ENCODE measurements at places on chromosomes 6 and 20. TPM values are rescaled to one million over a fixed set of nuclear protein-coding genes. Genes with fewer than 3 reads are reported as not detected.

DNA sequence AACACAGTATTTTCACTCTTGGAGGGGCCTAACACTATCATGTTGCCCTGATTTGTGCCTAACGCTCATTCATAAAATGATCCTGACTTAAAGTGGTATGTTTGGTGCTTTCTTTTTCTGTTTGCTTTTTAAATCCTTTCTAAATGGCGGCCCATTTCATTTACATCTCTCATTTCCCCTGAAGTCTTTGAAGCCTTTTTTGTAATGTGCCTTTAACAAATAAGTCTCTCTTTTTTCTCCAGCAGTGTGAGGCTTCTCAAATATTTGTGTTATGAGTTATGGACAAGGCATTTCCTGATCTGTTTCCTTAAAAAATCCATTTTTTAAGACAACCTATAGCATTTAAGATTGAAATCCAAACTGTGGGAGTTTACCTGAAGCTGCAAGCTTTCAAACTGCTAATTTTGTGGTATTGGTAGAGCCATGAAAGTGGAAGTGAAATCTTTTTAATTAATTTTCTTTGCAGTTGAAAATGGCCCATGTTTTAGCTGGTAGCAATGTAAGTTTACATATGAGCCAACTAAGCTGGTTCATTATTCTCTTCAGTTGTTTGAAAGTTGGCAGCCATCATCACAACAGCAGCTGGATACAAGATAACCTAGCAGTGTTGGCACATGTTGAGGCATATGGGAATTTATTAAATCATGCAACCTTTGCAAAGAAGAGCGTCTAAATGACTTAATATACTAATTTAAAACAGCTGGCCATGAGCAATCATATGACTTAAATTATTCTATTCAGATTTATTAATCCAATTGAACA is 469.7 kb downstream of the CDKAL1 start:
- no peaks in the 10 kb centered on the region for H3K36me3 ChIP-seq
- H3K27ac ChIP-seq: no peak overlapping the region
- H3K4me1 ChIP-seq: no peaks in the 10 kb centered on the region
- no peak for DNase-seq

DNA sequence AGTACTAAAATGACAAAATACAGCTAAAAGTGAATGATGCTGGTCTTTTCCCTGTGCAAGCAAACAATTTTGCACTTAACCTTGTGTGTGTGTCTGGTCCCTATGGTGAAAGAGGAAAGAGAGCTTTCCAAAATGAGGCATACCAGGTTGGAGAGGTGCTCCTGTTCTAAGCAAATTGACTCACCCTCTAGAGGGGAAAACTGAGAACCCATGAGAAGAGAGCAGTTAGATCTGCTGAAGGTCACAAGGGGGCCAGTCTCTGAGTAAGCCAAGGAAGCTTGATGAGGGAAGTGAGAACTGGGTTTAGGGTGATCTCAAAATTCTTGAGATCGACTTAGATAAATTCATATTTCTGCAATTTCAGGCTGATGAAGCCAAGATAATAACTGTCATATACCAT is 157.5 kb upstream of the TBX18 start:
- no peaks in the 10 kb centered on the region for H3K36me3 ChIP-seq
- no peak overlapping the region for H3K27ac ChIP-seq
- no peak overlapping the region for H3K4me3 ChIP-seq
- no peak for DNase-seq
- no peaks in the 10 kb centered on the region for H3K4me1 ChIP-seq

DNA sequence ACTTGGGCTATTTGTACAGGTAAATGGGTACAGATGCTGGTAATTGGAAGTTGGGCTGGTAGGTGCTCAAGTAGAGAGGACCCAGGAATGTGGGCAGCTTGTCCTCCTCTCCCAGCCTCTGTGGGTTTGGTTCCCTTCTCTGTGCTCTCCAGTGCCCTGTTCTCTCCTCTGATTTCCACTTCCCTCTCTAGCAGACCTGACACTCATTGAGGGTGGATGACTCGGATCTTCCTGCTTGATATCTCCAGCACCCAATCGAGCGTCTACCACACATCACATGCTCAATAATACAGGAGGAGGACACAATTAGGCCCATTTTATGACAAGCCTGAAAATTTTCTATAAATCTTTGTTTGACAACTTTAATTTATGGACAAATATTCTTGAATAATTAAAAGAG is 23.7 kb downstream of the CST1 start:
- no peaks in the 10 kb centered on the region for H3K36me3 ChIP-seq
- H3K27ac ChIP-seq: no peak overlapping the region
- no peaks in the 10 kb centered on the region for H3K4me1 ChIP-seq
- H3K4me3 ChIP-seq: no peak overlapping the region
- DNase-seq: no peak
- H3K27me3 ChIP-seq: no peaks in the 10 kb centered on the region

- H3K4me1 ChIP-seq: no peaks in the 10 kb centered on the region
- no peak overlapping the region for H3K4me3 ChIP-seq
- no peak for DNase-seq
- no peaks in the 10 kb centered on the region for H3K27me3 ChIP-seq
- no peak overlapping the region for H3K27ac ChIP-seq
Measured at GRCh38 chr6:71656121-71656520, 230.2 kb upstream of the RIMS1 start.

DNA sequence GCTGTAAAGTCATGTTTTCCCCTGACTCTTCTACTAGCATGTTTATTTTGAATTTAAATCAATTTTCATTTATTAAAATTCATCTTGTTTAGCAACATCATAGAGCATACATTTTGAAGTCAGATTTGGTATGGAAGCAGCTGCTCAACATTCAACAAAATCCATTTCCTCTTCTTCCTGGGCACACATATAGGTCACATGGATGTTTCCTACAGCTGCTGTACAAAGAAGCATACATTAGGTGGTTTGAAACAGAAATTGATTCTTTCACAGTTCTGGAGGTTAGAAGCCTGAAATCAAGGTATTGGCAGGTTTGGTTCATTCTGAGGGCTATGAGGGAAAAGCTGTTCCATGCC is 495.2 kb downstream of the RFPL4B start:
- no peak overlapping the region for H3K27ac ChIP-seq
- no peak for DNase-seq
- no peaks in the 10 kb centered on the region for H3K36me3 ChIP-seq
- H3K4me1 ChIP-seq: no peaks in the 10 kb centered on the region
- H3K27me3 ChIP-seq: no peaks in the 10 kb centered on the region
- H3K4me3 ChIP-seq: no peak overlapping the region

DNA sequence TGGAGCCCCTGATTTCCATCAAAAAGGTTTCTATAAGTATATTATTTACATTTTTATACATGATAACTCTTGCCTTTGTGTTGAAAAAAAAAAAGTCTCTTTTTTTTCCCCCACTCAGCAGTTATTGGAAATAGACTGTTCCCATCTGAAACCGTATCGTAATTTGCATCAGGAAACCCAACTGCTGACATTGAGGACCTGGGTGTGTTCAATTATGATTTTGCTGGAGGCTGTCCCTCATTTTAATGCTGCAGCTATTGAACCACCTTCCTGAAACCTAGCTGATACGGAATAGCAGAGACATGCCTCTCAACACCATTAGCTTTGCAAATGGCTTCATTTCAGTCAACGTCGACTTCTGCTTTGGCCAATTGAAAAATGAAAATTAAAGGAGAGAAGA is 98.9 kb downstream of the ZNF217 start:
- no peak for DNase-seq
- no peak overlapping the region for H3K4me3 ChIP-seq
- H3K36me3 ChIP-seq: no peaks in the 10 kb centered on the region
- H3K4me1 ChIP-seq: no peaks in the 10 kb centered on the region
- H3K27ac ChIP-seq: no peak overlapping the region
- H3K27me3 ChIP-seq: no peaks in the 10 kb centered on the region

- no peak overlapping the region for H3K4me3 ChIP-seq
- no peaks in the 10 kb centered on the region for H3K4me1 ChIP-seq
- no peak for DNase-seq
- H3K27ac ChIP-seq: no peak overlapping the region
- no peaks in the 10 kb centered on the region for H3K27me3 ChIP-seq
Measured at GRCh38 chr6:132789396-132789776, 9.1 kb downstream of the SLC18B1 start.

- H3K4me1 ChIP-seq: peaks cover 24% of the 10 kb centered on the region
- H3K27ac ChIP-seq: no peak overlapping the region
- no peaks in the 10 kb centered on the region for H3K27me3 ChIP-seq
- H3K4me3 ChIP-seq: no peak overlapping the region
- H3K36me3 ChIP-seq: no peaks in the 10 kb centered on the region
- no peak for DNase-seq
Measured at GRCh38 chr6:149233056-149233715, 84.3 kb upstream of the TAB2 start.

- no peak for DNase-seq
- H3K36me3 ChIP-seq: no peaks in the 10 kb centered on the region
- H3K4me1 ChIP-seq: no peaks in the 10 kb centered on the region
- H3K27ac ChIP-seq: no peak overlapping the region
- no peaks in the 10 kb centered on the region for H3K27me3 ChIP-seq
- no peak overlapping the region for H3K4me3 ChIP-seq
Measured at GRCh38 chr20:29876911-29877285, 1380.6 kb upstream of the DEFB115 start.

- no peak overlapping the region for H3K4me3 ChIP-seq
- H3K27me3 ChIP-seq: no peaks in the 10 kb centered on the region
- no peaks in the 10 kb centered on the region for H3K4me1 ChIP-seq
- DNase-seq: no peak
Measured at GRCh38 chr6:88301888-88302768, 136.0 kb upstream of the CNR1 start.

DNA sequence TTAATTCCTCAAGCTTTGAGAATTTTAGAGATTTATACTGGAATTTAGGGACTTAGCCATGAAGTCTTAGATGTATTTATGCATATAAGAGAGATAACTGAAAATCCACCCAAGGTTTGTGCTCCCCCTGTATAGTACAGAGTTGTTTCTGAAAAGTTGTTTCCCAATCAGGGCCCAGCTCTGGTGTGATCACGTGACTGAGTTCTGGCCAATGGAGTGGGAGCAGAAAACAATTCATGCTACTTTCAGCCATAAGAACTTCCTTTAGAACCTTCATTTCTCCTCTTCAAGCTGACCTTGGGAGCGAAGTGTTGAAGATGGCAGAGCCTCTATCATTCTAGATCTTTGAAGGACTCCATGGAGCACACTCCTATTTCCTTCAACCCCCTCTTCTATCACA is 151.0 kb downstream of the RCAN2 start:
- no peak overlapping the region for H3K27ac ChIP-seq
- no peaks in the 10 kb centered on the region for H3K27me3 ChIP-seq
- no peak overlapping the region for H3K4me3 ChIP-seq
- no peak for DNase-seq

- H3K27me3 ChIP-seq: no peaks in the 10 kb centered on the region
- H3K36me3 ChIP-seq: no peaks in the 10 kb centered on the region
- H3K4me3 ChIP-seq: no peak overlapping the region
Measured at GRCh38 chr6:47009583-47009982, 32.5 kb downstream of the ADGRF1 start.

- no peak for DNase-seq
- peaks cover 68% of the 10 kb centered on the region for H3K27me3 ChIP-seq
- no peak overlapping the region for H3K27ac ChIP-seq
- no peaks in the 10 kb centered on the region for H3K36me3 ChIP-seq
Measured at GRCh38 chr6:10381830-10382208, 33.1 kb downstream of the TFAP2A start.

DNA sequence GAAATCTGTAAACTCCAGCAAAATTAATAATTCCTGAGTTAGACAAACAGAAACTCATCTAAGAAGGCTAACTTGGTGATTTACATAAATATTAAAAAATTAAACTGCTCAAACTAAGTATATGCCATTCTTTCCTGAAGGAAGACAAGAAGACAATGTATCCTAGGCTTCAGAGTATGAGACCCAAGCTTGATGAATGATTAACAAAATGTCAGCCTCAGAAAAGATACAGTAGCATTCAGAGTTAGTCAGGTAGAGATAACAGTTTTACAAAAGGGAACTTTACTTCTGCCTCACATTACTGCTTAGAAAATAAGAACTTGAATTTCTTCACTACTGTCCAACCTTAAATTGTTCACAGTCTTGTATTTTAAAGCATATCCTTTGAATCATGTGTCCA is 12.0 kb downstream of the CSNK2A1 start:
- peaks cover 1% of the 10 kb centered on the region for H3K36me3 ChIP-seq
- no peaks in the 10 kb centered on the region for H3K27me3 ChIP-seq
- H3K27ac ChIP-seq: no peak overlapping the region
- no peak for DNase-seq
- no peaks in the 10 kb centered on the region for H3K4me1 ChIP-seq

GRCh38 chr20:145877-146276 is 3.5 kb downstream of the DEFB126 start:
- H3K4me3 ChIP-seq: no peak overlapping the region
- DNase-seq: no peak
- no peaks in the 10 kb centered on the region for H3K36me3 ChIP-seq
- H3K27ac ChIP-seq: no peak overlapping the region

DNA sequence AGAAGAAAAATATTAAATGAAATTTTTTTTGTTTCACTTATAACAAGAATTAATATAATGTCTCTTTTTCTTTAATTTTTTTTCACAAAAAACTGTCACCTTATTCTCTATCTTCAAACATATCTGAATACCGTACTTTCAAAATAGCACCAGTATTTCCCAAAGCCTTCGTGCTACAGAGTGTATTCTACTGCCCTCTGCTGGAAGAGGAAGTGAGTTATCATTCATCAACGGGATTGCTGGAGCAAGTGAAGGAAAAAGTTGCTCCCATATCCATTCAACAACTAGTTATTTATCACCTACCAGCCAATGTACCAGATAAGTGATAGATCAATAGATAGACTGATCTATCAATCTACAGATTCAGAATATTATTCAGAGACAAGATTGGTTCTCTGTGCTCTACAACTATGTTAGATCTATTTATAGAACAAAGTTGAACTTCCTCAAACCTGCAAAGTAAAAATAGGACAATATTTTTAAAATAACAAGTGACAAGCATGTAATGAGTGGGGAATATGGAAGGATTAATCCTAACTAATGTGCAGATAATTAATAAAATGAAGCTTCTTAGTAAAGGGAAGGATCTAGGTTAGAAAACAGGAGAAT is 26.7 kb upstream of the TFAP2B start:
- H3K27me3 ChIP-seq: no peaks in the 10 kb centered on the region
- H3K4me3 ChIP-seq: no peak overlapping the region
- no peak for DNase-seq
- no peaks in the 10 kb centered on the region for H3K36me3 ChIP-seq
- no peaks in the 10 kb centered on the region for H3K4me1 ChIP-seq

DNA sequence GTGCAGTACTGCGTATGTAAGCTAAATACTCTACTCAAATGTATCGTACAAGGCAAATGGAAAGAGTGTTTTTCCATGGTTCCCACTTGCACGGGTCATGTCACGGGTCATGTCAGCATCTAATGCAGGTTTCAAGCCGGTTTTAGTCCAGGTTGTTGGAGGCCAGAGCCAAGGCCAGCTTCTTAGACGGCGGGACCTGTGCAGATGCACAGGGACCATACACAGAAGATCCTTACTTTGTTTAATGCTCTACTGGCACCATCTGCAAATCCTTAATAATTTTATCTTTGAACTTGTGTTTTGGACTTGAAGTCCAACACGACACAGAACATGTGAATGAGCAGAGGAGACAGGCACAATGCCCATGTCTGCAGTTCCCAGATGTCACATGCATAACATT is 42.7 kb downstream of the SOD2 start:
- H3K4me3 ChIP-seq: no peak overlapping the region
- no peaks in the 10 kb centered on the region for H3K27me3 ChIP-seq
- H3K27ac ChIP-seq: no peak overlapping the region
- no peak for DNase-seq
- H3K36me3 ChIP-seq: no peaks in the 10 kb centered on the region

GRCh38 chr6:62009445-62009844 is 276.6 kb downstream of the KHDRBS2 start:
- H3K4me3 ChIP-seq: no peak overlapping the region
- H3K36me3 ChIP-seq: no peaks in the 10 kb centered on the region
- DNase-seq: no peak

- no peaks in the 10 kb centered on the region for H3K4me1 ChIP-seq
- no peak overlapping the region for H3K4me3 ChIP-seq
Measured at GRCh38 chr6:33429750-33430052, 9.8 kb downstream of the SYNGAP1 start.

HLA-DPB1 gene
- polyA plus RNA-seq: 359 TPM

HLA-DOA gene
- 42.0 TPM for polyA plus RNA-seq

THEMIS gene
- 0.60 TPM for polyA plus RNA-seq
